ENCODE measurements at places on chromosomes 7 and 10. TPM values are rescaled to one million over a fixed set of nuclear protein-coding genes. Genes with fewer than 3 reads are reported as not detected.

SPOCK2 gene
- total RNA-seq = 47.7 TPM

DNA sequence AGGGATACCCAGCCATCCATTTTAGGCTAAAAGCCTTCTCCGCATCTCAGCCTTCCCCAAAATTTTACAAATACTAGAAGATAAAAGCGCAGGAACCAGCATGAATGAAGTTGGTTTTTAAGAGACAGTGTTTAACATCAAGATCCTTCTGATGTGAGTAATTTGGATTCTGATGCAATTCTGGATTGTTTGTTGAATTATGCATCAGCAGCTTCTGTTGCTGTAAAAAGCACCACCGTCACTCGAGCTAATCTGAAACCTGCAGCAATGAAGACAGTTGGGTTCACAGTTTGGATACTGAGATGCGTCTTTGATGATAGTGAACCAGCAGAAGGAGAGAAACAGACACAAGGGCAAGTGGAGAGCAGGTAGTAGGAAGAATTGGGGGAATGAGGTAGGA lies 179.2 kb downstream of the PLXNA4 start:
- DNase-seq = no peak
- H3K27ac ChIP-seq = no peak overlapping the region
- H3K4me1 ChIP-seq = no peaks in the 10 kb centered on the region
- no peaks in the 10 kb centered on the region for H3K36me3 ChIP-seq
- peaks cover 6% of the 10 kb centered on the region for H3K27me3 ChIP-seq

- peak; percentile 4 for DNase-seq
- H3K4me1 ChIP-seq = no peaks in the 10 kb centered on the region
- H3K36me3 ChIP-seq = no peaks in the 10 kb centered on the region
- H3K4me3 ChIP-seq = no peak overlapping the region
Observed at GRCh38 chr10:131177431-131178327, 133.8 kb downstream of the TCERG1L start.

GRCh38 chr10:93370961-93371360 lies 111.2 kb downstream of the MYOF start:
- DNase-seq = no peak
- H3K27ac ChIP-seq = no peak overlapping the region
- no peaks in the 10 kb centered on the region for H3K27me3 ChIP-seq
- H3K36me3 ChIP-seq = peaks cover 13% of the 10 kb centered on the region
- no peaks in the 10 kb centered on the region for H3K4me1 ChIP-seq

DNA sequence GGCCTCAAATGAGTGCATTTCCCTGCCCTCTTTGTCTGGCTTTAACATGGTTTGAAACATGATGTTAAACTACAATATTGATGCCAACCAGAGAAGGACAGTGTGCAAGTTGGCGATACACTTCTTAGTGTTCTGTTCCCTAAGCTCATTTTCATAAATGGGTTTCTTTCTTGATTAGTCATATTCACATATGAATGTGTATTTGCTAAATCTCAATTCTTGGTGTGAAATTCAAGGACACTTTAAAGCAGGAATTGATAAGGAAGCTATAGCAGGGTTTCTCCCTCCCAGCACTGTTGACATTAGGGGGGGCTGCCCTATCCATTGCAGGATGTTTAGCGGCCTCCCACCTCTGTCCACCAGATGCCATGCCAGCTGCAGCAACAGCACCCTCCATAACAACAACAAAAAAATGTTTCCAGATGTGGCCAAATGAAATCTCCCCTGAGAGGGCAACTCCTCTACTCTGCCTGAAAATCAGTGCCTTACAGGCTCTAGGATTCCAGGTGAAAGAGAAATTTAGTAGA lies 13.1 kb downstream of the CCNY start:
- no peak for DNase-seq
- H3K27me3 ChIP-seq = no peaks in the 10 kb centered on the region
- peaks cover 32% of the 10 kb centered on the region for H3K4me1 ChIP-seq
- no peaks in the 10 kb centered on the region for H3K36me3 ChIP-seq
- H3K4me3 ChIP-seq = no peak overlapping the region
- no peak overlapping the region for H3K27ac ChIP-seq

All from progenitor cell of endocrine pancreas (in vitro differentiated cells).